ENCODE measurements at places on chromosomes 13 and 19.
A peak's percentile ranks its signal among the peaks of the same experiment; 100 is the strongest.

DNA sequence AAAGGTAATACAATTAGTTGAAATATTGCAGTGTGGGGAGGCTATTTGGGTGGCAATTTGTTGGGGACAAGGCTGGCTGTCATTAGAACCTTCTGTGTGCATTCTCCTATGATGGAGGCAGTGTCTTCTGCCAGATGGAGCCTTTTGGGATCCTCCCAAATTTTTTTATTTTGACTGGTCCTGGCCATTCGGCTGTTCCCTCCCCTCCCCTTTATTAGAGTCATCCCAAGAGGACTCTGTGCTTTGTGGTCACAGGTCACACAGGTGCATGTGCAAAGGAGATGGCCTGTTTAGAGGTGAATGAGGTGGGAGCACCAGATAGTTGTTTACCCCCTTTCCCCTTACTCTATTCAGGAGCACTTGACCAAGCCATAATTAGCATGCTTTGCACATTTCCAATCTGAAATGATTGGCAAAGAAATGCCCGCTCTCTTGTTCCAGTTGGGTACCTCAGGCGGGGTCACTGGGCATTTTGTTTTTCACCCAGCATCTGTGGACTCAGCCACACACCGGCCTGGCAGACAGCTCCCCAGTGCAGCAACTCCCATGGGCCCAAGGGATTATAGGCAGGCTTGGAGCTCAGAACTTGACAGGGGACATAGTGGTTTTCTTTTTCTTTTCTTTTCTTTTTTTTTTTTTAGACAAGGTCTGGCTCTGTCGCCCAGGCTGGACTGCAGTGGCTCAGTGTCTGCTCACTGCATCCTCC, 19.8 kb downstream of the GATAD2A start:
- H3K36me3 ChIP-seq: no peaks in the 10 kb centered on the region
- DNase-seq: no peak
- H3K27me3 ChIP-seq: no peaks in the 10 kb centered on the region
- H3K4me3 ChIP-seq: no peak overlapping the region

DNA sequence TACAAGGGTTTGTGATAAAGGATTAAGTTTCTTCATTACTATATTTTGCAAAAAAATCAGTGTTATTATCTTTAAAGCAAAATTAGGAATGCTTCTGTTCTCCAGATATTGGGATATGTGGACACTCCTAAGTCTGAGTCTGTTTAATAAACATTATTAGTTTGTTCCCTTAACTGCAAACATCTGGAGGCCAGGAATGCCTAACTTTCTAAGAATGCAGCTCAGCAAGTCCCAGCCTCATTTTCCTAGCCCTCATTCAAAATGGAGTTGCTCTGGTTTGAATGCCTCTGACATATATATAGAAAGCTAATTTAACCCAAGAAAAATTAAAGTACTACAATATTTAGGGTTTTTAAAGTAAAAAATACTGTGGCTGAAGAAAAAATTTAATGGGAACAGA, 33.6 kb upstream of the EDNRB start:
- no peaks in the 10 kb centered on the region for H3K36me3 ChIP-seq
- no peaks in the 10 kb centered on the region for H3K4me1 ChIP-seq
- H3K27me3 ChIP-seq: no peaks in the 10 kb centered on the region
- H3K4me3 ChIP-seq: no peak overlapping the region
- H3K27ac ChIP-seq: no peak overlapping the region

DNA sequence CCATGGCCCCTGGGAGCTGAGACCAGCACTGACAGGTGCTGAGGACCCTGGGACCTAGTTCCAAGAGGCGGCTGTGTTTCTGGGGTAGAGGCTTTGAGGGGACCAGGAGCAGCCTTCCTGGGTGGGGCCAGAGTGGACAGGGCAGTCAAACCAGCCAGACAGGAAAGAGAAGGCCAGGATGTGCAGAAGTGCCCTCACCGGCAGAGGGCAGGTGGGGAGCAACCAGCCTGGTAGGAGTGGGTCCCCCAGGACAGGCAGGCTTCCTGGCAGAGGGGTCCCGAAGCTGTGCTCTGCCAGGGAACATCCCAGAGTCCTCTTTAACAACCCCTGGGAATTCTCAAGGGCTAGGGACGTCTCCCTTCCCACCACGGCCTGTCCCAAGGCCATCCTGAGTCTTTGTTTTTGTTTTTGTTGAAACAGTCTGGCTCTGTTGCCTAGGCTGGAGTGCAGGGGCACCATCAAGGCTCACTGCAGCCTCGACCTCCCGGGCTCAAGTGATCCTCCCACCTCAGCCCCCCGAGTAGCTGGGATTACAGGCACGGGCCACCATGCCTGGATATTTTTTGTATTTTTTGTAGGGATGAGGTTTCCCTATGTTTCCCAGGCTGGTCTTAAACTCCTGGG, 3.0 kb upstream of the HIPK4 start:
- H3K27me3 ChIP-seq: no peaks in the 10 kb centered on the region
- H3K4me3 ChIP-seq: no peak overlapping the region
- H3K4me1 ChIP-seq: no peaks in the 10 kb centered on the region
- H3K36me3 ChIP-seq: no peaks in the 10 kb centered on the region
- no peak overlapping the region for H3K27ac ChIP-seq
- no peak for DNase-seq

DNA sequence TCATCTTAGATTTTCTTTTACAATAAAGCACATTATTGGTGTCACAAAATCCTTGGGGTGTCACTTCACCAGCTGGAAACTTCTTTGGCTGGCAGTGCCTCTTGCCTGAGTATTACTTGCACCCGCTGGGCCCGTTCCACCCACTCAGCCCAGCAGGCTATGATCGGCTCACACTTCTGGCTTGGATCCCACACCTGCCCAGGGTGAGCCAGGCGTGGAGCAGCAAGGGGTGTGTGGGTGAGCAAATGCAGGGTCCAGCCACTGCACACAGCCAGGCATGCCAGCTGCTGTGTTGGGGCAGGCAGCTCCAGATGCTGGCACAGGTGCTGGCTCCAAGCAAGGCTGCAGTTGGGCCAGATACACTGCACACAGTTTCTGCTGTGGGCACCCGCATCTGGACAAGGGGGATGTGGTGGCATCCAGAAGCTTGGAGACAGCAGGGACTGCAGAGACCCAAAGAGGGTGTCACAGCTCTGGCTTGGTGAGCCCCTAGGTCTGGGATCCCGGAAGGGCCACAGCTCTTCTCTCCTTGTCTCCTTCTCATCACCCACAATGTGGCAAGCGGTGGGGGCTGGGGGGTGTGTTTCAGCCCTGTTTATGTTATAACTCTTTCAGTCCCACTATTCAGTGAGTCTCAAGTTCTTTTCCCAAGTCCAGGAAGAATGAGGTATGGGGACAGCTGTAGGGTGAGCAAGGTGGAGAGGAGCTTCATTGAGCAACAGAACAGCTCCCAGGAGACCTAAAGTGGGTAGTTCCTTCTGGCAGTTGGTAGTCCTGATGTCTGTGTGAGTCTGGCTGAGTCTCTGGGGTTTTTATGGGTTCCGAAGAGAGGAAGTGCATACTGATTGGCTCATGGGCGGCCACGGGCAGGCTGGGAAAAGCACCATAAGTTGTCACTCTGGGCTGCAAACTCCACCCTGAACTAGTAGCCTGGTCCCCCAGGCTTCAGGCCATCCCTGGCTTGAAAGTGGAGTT, 25.3 kb upstream of the TBC1D4 start:
- no peaks in the 10 kb centered on the region for H3K36me3 ChIP-seq
- no peaks in the 10 kb centered on the region for H3K4me1 ChIP-seq
- no peak for DNase-seq
- no peak overlapping the region for H3K27ac ChIP-seq
- no peak overlapping the region for H3K4me3 ChIP-seq

DNA sequence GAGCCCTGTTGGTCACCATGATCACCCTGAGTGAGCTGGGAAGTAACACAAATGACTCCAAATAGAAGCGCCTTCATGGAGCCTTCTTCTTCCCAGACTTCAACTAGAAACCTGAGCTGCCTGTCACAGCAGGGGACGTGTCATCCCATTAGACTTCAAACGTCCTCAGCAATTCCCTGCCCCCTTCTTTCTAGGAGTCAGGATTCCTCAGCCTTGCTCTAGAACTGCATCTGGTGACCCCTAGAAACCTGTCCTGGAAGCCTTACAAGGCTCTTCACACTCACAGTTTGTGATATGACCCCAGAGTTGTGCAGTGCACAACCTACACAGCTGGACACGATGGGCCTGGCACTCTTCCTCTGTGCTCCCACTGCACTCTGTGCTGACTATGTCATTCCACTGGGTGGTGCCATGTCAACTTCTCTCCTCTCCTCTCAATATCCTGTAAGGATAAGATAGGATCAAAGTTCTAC, 23.6 kb upstream of the TTYH1 start:
- peaks cover 8% of the 10 kb centered on the region for H3K4me1 ChIP-seq
- no peak overlapping the region for H3K4me3 ChIP-seq
- DNase-seq: no peak
- H3K27ac ChIP-seq: no peak overlapping the region
- H3K27me3 ChIP-seq: no peaks in the 10 kb centered on the region

GRCh38 chr13:42047561-42048341, 697 bp upstream of the DGKH start:
- no peaks in the 10 kb centered on the region for H3K27me3 ChIP-seq
- no peaks in the 10 kb centered on the region for H3K36me3 ChIP-seq
- peak overlapping the region; percentile 92 for H3K27ac ChIP-seq
- peaks cover 17% of the 10 kb centered on the region for H3K4me1 ChIP-seq

GRCh38 chr13:48078251-48078656, 16.6 kb downstream of the MED4 start:
- no peak overlapping the region for H3K4me3 ChIP-seq
- H3K27ac ChIP-seq: no peak overlapping the region
- no peaks in the 10 kb centered on the region for H3K27me3 ChIP-seq
- H3K4me1 ChIP-seq: no peaks in the 10 kb centered on the region
- H3K36me3 ChIP-seq: peaks cover 73% of the 10 kb centered on the region

Data from vagina (tissue), 2 donors.